Stimulated activated CD4-positive, alpha-beta T cell treated with anti-CD3 and anti-CD28 coated beads, Interleukin-2, amount 100 ng/mL, for 24 hours (primary cell): ENCODE measurements at places on chromosomes 5 and 9.
A peak's percentile ranks its signal among the peaks of the same experiment; 100 is the strongest.

DNA sequence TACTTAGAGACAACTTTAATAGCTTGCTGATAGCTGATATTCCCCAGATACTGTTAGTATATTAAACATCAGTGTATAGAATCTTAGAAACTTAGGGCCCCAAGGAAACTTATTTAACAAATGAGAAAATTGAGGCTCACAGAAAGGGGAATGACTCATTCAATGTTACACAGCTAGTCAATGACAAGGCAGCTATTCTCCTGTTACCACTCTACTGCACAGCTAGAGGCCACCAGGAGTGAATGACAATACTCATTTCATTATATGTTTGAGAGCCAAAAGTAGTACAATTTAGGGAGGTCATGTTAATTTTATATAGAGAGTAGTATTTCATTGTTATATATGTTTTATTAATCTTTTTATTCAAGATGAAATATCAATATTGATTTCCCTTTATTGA is 33.2 kb upstream of the PCDHB1 start:
- DNase-seq = no peak

GRCh38 chr9:113520109-113520642 is 56.6 kb downstream of the RGS3 start:
- peak; percentile 56 for DNase-seq

DNA sequence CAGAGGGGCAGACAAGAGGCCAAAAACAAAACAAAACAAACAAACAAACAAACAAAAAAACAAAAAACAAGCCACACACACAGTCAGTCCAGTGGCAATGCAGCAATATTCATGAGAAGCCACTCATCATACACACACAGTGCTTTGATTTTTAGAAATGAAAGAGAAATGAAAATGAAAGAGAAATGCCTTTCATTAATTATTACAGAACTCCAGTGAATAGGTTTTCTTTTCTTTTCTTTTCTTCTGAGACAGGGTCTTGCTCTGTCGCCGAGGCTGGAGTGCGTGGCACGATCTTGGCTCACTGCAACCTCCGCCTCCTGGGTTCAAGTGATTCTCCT is 36.9 kb downstream of the SPRY4 start:
- DNase-seq = no peak

- no peak for DNase-seq
Measured at GRCh38 chr9:15512889-15513288, 2.1 kb upstream of the PSIP1 start.
